Neural progenitor cell (in vitro differentiated cells): ENCODE measurements at places on chromosomes 11 and 22.

GRCh38 chr11:9138612-9139579 is 47.5 kb upstream of the SCUBE2 start:
- DNase-seq = no peak

GRCh38 chr11:106329273-106330018 is 252.0 kb downstream of the AASDHPPT start:
- DNase-seq = no peak

GRCh38 chr11:75341612-75342011 is 9.8 kb downstream of the ARRB1 start:
- no peak for DNase-seq

GRCh38 chr11:116742104-116742503 is 30.7 kb downstream of the BUD13 start:
- no peak for DNase-seq

DNA sequence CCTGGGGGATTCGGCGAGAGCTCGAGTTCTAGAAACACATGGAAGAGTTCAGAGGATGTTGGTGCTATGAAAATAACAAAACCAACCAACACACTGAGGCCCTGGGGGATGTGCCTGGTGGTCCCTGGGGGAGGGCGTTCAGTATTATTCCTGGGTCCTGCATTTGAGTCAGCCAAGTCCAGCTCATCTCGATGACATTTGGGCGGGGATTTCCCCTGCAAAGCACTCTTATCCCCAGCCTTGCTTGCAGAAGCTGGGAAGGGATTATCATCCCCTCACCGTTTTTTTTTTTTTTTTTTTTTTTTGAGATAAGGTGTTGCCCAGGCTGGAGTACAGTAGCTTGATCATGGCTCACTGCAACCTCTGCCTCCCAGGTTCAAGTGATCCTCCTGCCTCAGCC is 2.1 kb upstream of the SMIM38 start:
- no peak for DNase-seq

- no peak for DNase-seq
Observed at GRCh38 chr11:102469196-102469821, 16.7 kb upstream of the TMEM123 start.
